ENCODE measurements at places on chromosomes 7 and 10.

GRCh38 chr7:31744294-31744874 lies 57.4 kb downstream of the PPP1R17 start:
- DNase-seq: peak; percentile 77

DNA sequence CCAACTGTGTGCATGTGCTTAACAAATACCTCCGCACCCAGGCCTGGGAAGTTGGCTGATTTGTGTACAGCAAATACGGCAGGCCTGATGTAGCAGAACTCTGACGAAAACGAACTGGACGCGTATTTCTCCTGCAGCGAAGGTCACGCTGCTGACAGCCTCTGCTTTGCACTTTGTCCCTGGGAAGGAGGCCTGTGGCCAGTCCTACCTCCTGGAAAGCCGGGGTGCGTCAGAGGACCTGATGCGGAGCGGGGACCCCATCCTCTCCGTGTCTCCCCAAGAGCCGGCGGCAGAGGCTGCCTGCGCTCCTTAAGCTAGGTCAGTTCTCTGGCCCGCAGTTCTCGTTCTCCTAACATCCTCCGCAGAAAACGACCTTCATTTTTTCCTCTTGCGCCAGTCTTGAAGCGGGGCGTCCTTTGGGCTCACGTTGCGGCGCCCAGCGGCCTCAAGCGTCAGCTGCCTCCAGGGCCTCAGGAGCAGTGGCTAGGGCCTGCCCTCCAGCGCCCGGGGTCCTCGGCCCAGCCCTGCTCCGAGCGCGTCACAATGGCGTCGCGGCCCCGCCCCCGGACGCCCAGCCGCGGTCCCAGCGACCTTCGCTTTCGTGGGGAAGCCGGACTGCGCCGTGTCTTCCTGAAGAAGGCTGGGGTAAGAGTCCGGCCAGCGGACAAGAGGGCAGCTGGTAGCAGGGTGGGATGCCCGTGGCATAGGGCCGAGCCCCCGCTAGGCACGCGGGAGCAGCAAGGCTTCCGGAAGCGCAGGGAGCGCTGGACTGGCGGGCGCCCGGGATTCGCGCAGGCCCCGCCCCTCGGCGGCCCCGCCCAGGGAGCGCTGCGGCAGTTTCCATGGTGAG lies at the start of gene ZNF487:
TSS of gene ZNF487 (plus strand) at position 821 of the 850 bp plus-strand sequence. CDS start 38,703 bp downstream, outside the sequence.
- peak; percentile 53 for DNase-seq

GRCh38 chr7:68235937-68236336 lies 1239.3 kb downstream of the TYW1 start:
- no peak for DNase-seq

DNA sequence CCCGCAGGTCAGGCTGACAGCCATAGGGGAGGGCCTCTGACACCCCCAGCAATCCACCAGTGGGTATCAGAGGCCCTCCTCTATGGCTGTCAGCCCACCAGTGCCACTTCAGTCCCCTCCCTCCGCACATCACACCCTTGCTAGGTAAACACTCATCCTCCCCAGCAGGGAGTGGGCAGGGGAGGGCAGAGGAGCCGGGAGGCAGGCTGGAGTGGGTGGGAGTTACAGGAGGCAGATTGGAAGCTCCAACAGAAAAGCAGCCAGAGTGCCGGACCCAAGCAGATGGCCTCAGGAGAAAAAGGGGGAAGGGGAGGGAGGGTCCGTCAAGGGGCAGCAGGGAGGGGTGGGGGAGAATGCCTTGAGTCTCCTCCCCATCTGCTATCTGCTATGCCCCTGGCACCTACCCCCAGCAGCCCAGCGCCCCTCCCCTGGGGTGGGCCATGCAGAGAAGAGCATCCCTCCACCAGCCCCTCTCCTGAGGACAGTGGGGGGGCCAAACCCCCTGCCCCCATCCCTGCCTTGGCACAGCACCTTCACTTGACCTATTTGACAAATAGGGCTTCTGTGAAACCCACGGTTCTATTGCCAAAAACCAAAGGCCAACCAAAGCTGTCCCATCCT lies 2.4 kb downstream of the RASGEF1A start:
- DNase-seq: no peak

GRCh38 chr7:103936558-103936957 lies 52.9 kb downstream of the RELN start:
- no peak for DNase-seq
